ENCODE measurements at places on chromosomes 5 and 9.

DNA sequence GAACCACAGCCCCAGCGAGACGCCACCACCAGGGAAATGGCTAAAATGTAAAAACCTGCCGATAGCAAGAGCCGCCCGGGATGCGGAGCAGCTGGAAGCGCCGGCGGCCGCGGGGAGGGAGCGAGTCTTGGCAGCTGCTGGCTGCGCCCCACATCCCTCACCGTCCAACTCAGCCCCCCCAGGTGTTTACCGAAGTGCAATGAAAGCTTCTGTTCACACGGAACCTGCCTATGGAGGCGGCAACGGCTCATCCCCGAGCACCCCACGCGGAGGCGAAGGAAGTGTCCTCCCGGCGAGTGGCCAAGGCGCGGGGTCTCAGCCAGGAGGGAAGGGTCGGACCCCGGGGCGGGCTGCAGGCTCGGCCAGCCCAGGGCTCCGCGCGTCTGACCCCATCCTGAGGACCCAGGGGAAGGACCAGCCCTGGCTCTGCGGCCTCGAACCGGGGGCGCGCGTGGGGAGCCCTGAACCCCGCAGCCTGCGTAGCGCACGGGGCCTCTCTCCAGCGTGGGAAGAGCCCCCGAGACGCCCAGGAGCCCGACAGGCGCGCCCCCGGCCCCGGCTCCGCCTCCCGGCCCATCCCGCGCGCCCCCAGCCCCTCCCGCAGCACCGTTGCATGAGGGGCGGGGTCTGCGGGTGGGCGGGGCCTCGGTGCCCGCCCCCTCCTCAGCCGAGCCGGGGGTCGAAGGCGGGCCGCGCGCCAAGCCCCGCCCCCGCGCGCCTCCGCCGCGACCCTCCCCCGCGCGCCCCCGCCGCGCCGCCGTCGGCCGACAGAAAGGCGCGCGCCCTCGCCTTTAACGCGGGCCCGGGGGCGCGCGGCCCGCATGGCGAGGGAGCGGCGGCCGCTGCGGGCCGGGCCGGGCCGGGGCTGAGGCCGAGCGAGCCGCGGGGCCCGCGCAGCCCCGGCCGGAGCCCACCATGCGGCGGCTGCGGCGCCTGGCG is at the start of gene DIPK1B:
TSS of gene DIPK1B (plus strand) at position 822 of the 939 bp plus-strand sequence. CDS start at position 916, 94 bp downstream.
- DNase-seq = no peak

- no peak for DNase-seq
These were observed 21.1 kb downstream of the UIMC1 start for GRCh38 chr5:176985516-176985915.

DNA sequence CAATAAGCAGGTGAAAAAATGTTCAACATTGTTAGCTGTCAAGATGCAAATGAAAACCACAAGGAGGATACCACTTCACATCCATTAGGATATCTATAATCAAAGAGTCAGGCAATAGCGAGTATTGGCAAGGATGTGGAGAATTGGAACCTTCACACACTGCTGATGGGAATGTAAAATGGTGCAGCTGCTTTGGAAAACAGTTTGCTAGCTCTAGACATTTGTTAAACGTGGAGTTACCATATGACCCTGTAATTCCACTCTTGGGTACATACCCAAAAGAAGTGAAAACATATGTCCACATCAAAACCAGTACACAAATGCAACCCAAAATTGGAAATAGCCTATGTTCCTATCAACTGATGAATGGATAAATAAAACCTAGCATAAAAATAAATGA is 37.4 kb downstream of the SCAMP1 start:
- no peak for DNase-seq

- DNase-seq = no peak
These were observed 78.4 kb downstream of the SREK1 start for GRCh38 chr5:66222455-66222854.

- no peak for DNase-seq
These were observed 21.8 kb downstream of the TNIP1 start for GRCh38 chr5:151058891-151059489.

DNA sequence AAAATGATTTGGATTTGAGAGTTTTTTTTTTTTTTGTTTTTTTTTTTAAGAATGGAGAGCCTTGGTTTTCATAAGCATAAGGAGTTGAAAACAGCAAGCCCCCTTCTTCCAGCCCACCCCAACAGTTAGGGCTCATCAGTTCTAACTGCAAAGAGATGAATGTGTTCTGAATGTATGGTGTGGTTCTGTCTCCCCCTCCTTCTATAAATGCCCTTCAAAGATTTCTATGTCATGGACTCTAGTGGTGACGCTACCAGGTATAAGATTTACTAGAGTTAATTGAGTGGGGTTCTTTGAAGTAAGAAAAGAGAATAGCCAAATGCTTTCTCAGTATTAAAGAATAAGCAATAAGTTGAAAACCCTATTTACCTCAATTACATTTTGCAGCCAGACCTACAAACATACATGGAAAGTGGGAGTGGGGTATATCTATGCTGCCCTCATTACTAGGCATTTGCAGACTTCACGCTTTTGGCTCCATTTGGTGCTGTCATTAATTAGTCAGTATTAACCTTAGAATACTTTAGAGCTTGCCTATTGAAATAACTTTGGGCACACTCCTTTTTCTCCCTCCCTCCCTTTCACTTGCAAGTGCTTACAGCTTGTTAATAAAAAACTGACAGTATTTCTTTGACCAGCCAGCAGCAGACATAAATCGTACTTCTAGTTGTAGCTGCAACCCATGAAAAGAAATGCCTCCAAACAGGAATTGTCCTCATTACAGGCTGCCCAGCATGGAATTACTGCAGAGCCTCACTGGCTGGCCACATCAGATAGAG is 667.2 kb upstream of the ZNF608 start:
- no peak for DNase-seq

DNA sequence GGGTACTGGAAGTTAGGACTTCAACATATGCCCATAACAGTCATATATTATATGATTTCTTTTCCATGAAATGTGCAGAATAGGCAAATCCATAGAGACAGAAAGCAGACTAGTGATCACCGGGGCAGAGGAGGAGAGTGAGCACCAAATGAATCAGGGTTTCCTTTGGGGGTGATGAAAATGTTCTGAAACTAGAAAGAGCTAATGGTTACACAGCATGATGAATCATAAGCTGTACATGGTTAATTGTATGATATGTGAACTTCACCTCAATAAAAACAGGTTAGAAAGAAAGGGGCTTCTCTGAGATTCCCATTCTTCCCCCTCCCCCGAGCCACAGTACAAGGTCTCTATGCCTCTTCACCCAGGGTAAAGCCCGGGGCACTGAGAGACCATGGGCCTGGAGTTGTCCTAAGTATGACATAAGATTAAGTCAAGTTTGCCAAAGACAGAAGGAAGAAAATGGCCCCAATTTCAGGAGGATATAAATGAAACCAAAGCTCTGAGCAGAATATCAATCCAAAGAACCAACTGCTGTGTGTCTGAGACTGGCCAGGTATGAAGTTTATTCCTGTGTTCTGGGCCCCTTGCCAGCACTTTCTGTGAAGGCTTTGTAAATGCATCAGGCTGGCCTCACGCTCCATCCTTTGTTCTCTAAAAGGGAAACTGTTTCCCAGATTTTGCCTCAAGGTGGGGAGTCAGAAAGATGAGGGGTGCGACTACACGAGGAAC is 243.8 kb downstream of the CDK5RAP2 start:
- DNase-seq = no peak

DNA sequence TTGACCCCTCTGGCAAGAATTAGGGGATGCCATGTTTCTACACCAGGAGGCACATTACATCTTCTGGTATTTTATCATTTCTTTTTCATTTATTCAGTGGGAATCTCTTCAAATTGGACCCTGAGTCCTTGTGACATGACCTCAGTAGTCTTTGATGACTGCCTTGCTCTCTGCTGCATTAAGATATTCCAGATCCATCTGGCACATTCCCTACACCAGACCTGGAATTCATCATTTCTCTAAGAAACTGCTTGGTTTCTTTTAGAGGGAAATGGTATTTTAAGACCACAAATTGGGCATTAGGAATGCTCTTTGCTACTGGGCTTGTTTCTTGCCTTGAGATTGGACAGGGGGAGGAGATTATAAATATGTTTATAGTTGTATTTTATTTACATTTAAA is 61.0 kb downstream of the GALNT10 start:
- no peak for DNase-seq

DNA sequence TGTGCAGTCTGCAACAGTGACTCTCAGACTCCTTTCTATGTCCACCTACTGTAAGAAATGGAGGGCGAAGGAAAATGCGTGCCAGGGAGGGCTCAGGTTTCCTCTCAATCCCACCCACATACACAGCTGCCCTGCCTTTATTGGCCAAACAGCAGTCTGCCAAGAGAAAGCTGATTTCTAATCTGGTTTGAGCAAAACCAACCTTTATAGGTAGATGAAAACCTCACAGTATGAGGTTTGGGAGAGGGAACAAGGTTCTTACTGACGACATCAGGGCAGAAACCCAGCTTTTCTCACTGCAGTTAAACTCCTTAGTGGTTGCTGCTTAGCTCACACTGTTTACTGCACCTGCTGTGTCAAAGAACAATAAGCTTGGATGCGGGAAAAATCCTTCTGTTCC is 152.3 kb upstream of the KLF9 start:
- DNase-seq = no peak

GRCh38 chr9:111644195-111644772 is 13.2 kb downstream of the DNAJC25 start:
- no peak for DNase-seq

- DNase-seq = no peak
These were observed 272.0 kb downstream of the HSPA4 start for GRCh38 chr5:133323494-133324457.

DNA sequence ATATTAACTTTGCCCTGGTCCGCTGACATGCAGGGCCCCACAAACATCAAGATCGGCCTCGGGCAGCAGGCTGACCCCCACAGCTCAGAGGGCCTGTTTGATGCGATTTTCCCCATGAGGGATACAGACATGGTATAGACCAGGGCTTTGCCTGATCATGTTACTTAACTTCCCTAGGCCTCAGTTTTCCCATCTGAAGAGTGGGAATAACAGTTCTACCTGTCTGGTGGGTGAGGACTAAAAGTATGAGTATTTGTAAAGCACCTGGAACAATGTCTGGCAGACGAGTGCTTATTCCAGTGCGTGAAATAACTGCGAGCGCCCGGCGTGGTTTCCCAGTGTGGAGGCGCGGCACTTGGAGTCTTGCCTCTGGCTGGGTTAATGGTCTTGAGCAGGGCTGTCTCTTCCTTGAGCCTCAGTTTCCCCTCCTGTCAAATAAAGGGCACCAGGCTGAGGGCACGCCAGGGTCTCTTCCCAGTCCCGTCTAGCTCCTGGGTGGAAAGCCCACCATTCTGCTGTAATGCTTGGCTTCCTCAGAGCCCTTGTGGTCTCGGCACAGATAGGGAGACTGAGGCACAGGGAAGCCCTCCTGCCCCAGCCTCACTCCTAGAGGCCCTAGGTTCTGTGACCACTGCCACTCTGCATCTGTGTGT is 47.2 kb downstream of the ASS1 start:
- no peak for DNase-seq

- no peak for DNase-seq
These were observed 220.6 kb upstream of the TRIM32 start for GRCh38 chr9:116466271-116467235.

- DNase-seq = no peak
These were observed 10.8 kb upstream of the NUDT12 start for GRCh38 chr5:103573411-103573810.

DNA sequence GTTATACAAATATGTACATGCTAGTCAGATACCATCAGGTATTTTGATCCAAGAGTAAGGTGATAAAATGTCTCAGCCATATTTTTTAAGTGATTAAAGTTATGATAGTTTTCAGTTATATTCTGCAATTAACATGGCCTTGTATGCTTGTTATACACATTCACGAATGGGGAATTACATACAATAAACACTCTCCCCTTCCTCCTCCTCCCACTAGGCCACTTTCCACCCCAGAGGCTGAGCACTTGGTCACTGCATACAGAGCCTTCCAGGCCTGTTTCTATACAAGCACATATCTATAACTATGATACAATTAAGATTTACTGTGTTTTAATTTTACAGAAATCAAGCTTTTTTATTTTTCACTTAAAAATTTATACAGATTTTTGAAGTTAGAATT is 104.7 kb upstream of the PIK3R1 start:
- DNase-seq = no peak

- no peak for DNase-seq
These were observed 60.9 kb downstream of the UBE2R2 start for GRCh38 chr9:33877727-33878489.

- no peak for DNase-seq
These were observed 49.9 kb downstream of the ADAMTS12 start for GRCh38 chr5:33841891-33842290.

- no peak for DNase-seq
These were observed 141.4 kb downstream of the MED10 start for GRCh38 chr5:6236858-6237481.

GRCh38 chr5:39714036-39714698 is 289.4 kb upstream of the DAB2 start:
- peak; percentile 39 for DNase-seq

- DNase-seq = no peak
These were observed 196.2 kb downstream of the AOPEP start for GRCh38 chr9:94922691-94923107.

DNA sequence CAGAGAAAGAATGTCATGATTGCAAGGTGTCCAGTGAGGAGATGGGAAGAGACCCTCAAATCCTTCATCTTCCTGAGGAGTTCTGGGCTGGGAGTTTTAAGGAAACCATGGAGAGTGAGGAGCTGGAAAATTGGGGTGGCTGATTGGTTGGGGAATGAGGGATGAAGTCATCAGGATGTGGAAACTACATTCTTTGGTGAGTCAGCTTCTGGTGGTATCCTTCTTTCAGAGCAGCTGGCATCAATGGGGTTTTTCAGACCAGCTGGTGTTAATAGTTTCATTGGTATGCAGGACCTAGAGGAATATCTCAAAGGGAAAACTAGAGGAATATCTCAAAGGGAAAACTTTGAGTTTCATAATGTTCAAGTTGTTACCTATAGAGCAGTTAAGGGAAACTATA is 45.2 kb downstream of the RNF180 start:
- DNase-seq = peak; percentile 42

- no peak for DNase-seq
These were observed 257.9 kb upstream of the ADRA1B start for GRCh38 chr5:159658266-159658925.

DNA sequence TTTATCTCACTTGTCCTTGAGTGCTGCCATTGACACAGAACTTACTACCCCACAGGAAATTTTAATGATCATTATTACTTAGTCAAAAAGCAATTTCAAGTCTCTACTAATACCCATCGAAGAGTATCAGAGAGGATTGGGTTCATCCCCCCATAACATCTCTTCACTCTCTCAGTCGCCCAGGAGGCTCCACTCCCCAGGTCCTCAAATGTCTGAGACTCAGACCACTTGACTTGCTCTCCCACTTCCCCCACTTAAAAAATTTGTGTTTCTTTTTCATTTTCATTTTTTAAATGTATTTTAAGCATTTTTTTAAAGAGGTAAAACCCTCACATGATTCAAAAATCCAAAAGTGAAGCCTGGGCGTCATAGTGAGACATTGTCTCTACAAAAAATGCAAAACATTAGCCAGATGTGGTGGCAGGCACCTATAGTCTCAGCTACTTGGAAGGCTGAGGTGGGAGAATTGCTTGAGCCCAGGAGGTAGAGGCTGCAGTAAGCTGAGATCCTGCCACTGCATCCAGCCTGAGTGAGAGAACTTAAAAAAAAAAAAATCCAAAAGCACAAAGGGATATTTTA is 56.8 kb upstream of the TRAF1 start:
- DNase-seq = no peak

Measured in AG04450 (cell line).